ENCODE measurements at places on chromosomes 7 and 10.

- no peak for DNase-seq
Measured at GRCh38 chr7:43553999-43554398, 28.9 kb upstream of the STK17A start.

DNA sequence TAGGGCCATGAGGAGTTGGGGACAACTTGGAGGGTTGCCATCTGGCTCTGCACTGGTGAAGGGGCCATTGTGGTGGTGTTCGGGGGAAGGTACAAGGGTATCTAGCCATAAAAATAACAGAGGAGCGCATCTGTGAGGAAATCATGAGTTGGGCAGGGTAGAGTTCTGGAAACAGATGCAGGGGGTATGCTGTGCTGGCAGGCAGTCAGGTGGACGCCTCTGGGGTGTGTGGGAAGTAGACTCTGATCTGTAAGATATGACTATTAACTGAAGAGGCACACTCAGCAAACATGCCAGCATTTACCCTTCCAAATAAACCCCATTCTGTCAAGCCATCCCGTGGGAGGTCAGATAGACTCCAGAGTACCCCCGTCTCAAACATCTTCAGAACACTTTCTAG, 79.8 kb downstream of the CLEC2L start:
- no peak for DNase-seq

DNA sequence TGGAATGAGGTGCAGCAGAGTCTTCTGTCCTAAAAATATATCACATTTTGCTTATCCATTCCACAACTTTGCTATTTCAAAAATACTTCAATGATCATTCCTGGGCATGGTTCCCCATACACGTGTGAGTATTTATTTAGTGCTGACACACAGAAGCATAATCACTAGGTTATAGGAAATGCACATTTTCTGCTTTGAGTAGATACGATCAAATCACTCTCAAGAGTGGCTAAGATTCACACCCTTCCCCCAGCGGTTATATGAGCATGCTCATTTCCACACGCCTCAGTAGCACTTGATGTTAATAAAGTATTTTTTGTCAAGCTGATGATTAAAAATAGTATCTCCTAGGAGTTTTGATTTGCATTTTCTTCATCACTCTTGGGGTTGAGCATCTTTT, 93.5 kb upstream of the LRRC4 start:
- DNase-seq = no peak

DNA sequence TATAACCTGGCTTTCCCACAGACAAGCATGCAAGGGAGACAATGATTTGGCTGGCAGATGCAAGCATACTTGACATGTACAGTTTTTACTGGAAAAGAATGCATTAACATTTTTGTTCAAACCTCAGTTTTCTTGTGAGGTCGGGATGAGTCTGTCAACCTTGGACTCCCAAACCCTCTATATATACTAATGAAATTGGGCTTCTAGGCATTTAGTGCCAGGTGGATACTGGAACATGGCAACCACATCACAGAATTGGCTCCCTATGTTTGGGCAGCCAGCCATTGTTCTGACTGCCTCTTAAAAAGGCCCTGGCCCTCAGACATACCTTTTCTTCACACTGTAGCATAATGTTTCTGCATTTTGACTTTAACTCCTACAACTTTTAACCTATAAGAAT, 39.1 kb downstream of the CDK6 start:
- no peak for DNase-seq

- DNase-seq = no peak
Measured at GRCh38 chr7:32163141-32163806, 93.1 kb upstream of the PDE1C start.

DNA sequence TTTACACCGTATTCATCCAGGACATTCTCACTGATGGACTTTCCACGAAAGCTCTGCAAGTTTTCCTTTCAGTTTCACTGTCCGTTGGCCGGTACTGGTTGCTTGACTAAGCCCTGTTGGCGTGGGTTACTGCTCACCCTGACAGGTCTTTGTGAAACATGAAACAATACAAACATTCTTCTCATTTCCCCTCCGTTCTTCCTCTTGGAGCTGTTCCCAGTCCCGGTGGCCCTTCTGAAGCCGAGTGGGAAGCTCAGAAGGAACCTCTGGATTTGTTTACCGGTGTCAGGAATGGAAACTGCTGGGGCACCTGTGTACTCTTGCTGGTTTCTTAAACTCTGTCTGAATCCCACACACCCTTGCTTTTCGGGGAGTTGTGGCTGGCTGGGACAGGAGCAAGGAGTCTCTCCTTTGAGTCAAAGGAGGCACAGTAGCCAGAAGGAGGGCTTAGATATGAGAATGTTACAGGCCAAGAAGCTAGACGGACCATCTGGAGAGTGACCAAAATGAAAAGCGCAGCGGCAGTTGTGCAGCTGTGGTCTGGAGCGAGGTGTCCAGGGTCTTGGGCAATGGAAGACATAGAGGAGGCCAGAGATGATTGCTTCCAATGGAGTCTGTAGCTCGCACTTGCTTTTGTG, 45.7 kb downstream of the LYZL2 start:
- no peak for DNase-seq

DNA sequence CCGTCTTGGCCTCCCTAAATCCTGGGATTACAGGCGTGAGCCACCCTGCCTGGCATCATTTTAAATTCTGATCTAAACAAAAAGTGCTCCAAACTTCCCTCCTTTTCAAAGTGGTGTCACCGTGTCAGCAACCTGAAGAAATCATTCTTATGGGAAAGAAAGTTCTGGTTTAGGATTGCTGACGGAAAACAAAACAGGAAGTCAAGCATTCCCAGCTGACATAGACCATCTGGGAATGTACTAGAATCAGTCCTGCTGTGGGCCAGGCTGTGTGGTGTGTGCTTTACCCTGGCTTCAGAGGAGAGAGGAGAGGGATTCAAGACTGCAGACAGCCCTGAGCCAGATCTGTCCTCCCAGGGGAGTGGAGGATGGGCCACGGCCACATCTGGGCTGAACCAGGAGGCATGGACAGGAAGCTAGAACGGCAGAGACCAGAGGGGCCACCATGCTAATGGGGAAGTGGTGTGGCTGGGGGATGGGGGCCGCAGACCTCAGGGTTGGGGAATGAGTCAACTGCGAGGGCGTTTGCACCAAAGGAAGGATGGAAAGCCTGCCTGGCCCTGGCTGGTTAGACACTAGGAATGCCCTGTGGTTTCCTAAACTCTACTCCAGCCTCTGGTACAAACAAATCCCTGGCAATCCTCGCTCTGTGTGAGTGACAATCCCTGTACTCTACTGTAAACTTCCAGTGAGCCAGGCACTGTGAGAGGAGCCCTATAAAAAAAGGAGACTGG, 16.7 kb upstream of the CLIP2 start:
- DNase-seq = no peak

DNA sequence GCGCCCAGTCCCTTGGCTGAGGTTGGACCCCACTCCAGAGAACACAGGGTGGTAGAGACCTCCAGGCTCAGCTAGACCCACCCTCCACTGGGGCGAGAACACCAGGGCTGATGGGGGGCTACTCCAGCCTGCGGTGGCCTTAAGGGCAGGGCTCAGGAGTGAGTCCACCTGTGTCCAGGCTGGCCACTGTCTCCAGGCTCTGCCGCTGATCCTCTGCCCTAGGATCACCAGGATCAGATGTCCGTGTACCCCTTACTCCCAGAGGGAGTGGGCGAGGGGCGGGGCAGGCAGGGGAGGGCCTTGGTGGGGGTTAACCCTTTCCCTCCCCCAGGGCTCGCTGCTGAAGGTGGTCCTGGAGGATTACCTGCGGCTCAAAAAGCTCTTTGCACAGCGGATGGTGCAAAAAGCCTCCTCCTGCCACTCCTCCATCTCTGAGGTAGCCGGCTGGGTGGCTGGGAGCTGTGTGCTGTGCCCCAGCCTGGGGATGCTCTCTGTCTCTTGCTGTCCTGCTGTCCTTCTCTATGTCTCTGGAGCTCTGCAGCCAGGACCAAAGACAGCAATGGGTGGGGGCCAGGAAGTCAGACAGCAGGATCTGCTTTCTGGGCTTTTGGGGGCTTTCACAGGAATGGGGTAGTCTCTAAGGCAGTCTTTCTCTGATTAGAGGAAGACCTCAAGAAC, 38.0 kb downstream of the PSAP start:
- no peak for DNase-seq

- no peak for DNase-seq
Measured at GRCh38 chr7:25995216-25995615, 156.8 kb upstream of the NFE2L3 start.

GRCh38 chr10:128052696-128053095, 73.5 kb downstream of the MKI67 start:
- no peak for DNase-seq

DNA sequence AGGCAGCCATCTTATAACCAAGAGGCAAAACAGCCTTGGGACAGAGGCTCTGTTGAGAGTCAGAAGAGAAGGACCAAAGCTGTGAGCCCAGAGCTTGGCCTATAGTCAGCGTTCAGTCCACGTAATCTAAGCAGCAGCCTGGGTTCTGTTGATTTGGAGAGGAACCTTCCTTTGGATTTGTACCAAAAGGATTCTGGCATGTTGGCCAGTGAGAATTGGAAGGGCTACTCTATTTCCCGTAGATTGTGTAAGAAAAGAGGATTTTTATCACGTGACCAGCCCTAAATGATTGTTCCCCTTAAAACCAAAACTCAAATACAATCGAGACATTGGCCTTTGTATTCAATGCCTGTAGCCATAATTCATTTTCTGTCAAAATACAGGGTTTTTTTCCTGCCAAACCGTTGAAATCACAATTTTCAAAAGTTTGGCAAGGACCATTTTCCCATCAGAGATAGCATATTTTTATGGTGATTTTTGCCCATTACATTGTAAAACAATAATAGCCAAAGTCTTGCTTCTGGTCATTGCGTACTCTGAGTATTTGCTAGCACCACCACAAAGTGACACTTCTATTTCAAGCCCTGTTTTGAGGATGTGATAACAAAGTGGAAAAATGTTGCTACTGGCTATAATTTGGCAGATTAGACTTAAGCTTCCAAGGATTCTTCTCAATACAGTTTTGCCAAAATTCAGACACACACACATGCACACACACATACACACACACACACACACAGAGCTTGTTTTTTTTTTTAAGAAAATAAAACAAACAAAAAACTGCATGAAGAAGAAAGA, 23.1 kb upstream of the BMPER start:
- no peak for DNase-seq

DNA sequence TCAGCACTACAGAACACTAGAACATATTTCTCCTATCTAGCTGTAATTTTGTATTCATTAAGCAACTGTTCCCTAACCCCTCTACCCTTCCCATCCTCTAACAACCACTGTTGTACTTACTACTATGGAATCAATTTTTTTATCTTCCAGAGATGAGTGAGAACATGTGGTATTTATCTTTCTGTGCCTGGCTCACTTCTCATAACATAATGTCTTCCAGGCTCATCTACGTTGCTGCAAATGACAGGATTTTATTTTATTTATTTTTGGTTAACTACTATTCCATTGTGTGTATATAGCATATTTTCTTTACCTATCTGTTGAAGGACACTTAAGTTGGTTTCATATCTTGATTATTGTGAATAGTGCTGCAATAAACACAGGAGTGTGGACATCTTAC, 200.9 kb upstream of the CHRM2 start:
- DNase-seq = no peak

DNA sequence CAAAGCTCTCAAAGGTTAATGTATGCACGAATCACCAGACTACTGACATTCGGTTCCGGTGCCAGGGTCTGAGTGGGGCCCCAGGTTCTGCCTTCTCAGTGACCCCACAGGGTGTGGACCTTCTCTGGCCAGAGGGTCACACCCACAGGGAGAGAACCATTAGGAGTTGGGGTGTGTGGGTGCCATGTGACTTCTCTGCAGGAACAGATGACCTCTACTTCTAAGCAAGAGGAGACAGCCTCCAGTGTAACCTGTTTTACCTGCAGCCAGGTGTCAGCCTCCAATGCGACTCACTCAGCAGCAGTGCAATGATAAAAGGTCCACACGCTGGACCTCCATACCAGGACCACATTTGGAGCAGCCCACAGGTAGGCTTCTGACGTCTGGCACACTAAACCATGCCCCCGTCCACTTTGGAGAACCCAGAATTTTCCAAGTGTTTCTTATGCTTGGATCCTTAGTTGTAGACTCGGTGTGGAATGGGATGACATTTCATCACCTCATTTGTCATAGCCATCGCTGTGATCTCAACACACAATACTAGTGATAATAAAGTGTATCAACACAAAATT, 16.2 kb upstream of the INSIG1 start:
- no peak for DNase-seq

DNA sequence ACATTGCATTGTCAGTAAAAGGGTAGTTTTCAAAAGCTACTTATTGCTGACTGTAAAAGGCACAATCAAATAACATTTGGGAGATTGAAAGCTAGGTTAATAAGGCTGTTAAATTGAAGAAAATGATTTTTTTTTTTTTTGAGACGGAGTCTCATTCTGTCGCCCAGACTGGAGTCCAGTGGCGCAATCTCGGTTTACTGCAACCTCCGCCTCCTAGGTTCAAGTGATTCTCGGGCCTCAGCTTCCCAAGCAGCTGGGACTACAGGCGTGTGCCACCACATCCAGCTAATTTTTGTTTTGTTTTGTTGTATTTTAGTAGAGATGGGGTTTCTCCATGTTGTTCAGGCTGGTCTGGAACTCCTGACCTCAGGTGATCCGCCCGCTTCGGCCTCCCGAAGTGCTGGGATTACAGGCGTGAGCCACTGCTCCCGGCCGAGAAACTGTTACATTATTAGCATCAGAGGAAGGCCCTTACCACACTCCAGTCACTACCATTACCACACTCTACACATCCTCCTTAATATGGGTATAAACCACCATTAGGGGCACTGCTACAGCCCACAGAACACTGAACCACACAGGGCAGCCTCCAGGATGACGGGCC, 1.0 kb downstream of the CYP51A1 start:
- DNase-seq = no peak

DNA sequence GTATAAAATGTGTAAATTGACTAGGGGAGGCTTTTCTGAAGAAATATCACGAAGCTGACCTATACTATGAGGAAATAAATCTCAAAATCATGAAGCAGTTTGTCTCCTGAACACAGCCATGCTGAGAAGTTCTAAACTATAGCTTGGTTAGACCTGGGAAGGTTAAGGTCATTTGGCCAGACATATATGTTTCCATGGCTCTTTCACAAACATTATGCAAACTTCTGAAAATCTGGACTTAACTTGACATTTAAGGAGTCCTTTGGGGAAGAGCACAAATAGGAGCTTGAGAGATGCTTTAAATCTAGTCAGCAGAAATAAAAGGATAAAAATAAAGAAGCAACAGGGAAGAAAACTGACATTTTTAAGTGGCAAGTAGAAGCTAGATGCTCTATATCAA, 115.9 kb upstream of the MEOX2 start:
- no peak for DNase-seq

DNA sequence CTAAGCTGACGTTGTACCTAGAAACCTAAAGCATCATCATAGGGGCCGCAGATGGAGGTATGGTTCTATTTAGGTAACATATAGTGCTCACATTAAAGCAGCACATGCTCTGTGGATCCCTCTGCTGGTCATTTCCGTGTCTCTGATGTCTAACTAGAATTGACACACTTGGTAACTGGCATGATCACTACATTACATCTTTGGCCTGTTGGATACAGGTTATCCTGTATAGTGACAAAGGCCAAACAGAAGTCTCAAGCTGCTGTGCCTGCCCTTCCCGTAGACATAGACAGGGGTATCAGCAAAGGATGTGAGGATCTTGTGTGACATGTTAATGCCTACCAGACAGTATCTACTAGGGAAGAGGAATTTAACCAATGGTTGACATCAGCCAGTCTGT, 51.2 kb downstream of the KIF5B start:
- no peak for DNase-seq
